ENCODE measurements at places on chromosomes 3 and 15. TPM values are rescaled to one million over a fixed set of nuclear protein-coding genes. Genes with fewer than 3 reads are reported as not detected.

GRCh38 chr15:45143946-45144345 is 14.2 kb downstream of the DUOX1 start:
- DNase-seq, result no peak

DNA sequence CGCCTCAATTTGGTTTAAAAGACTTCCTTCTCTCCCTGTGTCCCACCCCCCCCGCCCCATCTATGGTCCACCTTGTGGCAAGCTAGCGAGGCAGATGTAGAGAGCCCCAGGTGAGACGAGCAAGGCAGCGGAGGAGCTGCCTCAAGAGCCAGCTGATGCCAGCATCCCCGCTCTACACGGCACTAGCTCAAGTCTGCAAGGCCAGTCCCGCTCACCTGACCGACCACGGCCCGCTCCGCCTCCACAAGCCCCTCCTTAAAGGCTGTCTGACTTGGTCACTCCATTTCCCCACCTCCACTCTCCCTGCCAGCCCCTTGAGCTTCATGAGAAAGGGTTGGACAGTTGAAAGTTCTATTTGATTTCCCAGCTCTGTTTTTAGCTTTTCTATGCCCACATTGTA is 56.2 kb upstream of the IGF1R start:
- no peak for DNase-seq

DNA sequence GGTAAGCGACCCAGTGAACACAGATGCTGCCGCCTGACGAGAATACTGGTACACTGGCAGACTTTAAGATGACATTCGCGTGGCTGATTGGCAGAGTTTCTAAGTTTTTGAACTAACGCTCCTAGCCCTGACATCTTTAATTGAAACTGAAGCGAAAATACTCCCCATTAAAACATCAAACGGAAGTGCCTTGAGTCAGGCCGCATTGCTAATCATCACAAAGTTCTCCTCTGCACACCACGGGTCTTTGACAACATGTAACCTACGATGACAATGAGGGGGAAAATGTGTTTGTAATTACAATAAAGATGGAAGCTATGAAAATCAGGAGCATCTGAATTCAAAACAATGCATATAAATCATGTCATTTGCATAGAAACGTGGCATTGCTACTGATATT is 44.5 kb downstream of the ATP13A4 start:
- DNase-seq, result no peak

GRCh38 chr3:112199622-112200316 is 66.7 kb upstream of the GCSAM start:
- no peak for DNase-seq

- DNase-seq, result no peak
Measured at GRCh38 chr15:51647128-51647562, 24.6 kb upstream of the DMXL2 start.

DNA sequence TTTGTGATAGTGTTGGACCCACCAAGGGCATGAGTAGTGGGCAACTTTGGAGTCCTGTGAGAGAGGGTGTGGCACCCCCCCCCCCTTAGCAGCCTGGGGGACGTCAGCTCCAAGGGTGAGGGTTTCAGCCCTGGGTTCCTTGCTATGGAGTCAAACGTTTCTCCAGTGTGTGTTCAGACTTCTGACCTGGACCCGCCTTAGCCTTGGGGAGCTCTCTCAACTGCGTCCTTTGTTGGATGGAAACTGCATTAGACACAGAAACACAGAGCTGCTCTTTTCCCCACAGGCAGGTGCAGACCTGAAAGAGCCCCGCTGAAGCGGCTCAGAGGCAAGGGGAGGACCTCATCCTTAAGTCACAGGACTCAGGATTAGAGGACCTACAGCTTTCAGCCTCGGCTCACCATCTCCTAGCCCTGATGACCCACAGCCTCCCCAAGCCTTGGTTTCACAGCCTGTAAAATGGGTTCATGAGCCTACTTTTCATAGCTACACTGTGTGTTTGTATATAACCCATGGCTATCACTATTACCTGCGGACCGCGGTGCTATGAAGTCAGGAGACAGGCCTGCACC is 19.9 kb downstream of the ZNF710 start:
- DNase-seq, result no peak

The XIRP1 gene
- not detected for total RNA-seq

GRCh38 chr3:106115557-106115956 is 246.7 kb upstream of the CBLB start:
- no peak for DNase-seq

The FETUB gene
- total RNA-seq, result 3.7 TPM

The MORF4L1 gene
- 170 TPM for total RNA-seq

DNA sequence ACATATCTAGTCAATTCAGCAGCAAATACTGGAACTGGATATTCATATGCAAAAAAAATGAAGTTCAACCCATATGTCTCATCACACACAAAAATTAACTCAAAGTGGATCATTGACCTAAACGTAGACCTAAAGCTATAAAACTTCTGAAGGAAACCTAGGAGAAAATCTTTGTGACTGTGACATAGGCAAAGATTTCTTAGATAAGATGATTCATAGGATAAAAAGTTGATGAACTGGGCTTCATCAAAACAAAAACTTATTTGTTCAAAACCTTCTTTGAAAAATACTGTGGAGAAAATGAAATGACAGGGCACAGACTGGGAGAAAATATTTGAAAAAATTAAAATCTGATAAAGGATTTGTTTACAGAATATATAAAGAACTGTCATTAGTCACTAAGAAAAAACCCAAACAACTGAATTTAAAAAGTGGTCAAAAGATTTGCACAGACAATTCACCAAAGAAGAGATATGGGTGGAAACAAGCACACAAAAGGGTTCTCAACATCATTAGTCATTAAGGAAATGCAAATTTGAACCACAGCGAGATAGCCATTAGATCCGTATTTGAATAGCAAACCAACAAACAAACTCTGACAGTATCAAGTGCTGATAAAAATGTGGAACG is 62.8 kb downstream of the ITGB5 start:
- no peak for DNase-seq

- no peak for DNase-seq
Measured at GRCh38 chr3:14344351-14344750, 58.1 kb upstream of the SLC6A6 start.

DNA sequence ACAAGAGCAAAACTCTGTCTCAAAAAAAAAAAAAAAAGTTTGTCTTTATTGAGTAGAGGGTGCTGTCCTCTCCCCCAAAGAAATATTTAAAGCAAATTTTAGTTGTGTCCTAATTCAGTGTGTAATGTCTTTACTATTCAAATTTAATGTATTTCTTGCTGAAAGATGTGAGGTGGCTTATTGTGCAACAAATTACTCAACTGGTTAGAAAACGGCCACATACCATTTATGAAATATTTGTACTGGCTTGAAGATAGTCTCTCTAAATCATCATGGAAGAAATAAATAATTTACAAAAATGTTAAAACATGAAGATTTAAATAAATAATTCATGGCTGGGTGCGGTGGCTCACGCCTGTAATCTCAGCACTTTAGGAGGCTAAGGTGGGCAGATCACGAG is 63.0 kb downstream of the SLTM start:
- DNase-seq, result no peak

The DALRD3 gene
- 35.4 TPM for total RNA-seq

The CALML4 gene
- total RNA-seq, result 6.1 TPM

DNA sequence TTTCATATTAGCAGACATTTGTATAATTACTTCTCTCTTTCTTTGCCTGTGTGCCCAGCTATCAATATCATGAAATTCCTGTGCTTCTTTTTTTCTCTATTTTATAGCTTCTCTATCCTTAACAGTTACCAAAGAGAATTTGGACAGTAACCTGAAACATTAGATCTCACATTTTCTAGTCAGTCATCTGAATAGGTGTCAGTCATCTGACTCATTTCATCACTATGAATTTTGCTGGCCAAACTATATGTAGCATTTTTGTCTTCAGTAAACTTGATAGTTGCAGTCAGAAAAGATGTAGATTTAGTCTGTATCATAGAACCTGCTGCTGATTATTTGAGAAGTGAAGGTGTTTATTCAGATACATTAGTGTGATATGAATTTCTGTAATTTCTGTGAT is 52.6 kb downstream of the HMG20A start:
- DNase-seq, result no peak

The SLC35G2 gene
- total RNA-seq, result 9.3 TPM

- DNase-seq, result no peak
Measured at GRCh38 chr3:117920253-117920898, 1114.3 kb downstream of the IGSF11 start.

- DNase-seq, result no peak
Measured at GRCh38 chr15:93362203-93362602, 273.2 kb upstream of the RGMA start.

GRCh38 chr3:138740072-138740471 is 94.7 kb downstream of the PIK3CB start:
- DNase-seq, result no peak

The CLDN18 gene
- total RNA-seq, result not detected

DNA sequence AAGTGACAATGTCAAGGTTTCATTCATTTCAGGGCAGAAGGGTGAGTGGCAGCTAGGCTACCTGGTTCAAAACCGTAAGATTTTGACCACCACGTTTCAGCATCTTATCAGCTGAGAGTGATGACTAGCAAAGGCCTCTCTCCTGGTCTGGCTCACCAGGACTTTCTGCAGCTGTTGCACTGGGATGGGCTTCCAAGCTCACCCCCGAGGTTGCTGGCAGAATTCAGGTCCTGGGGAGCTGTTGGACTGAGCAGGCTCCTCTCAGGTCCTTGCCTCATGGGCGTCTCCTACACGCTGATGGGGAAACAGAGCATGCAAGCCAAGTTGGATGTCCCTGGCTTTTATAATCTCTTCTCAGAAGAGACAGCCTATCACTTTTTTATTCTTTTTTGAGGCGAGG is 88.8 kb upstream of the RNU6-1 start:
- DNase-seq, result no peak

GRCh38 chr3:71327936-71328335 is 255.6 kb downstream of the FOXP1 start:
- no peak for DNase-seq

- DNase-seq, result no peak
Measured at GRCh38 chr3:41708176-41708575, 253.7 kb downstream of the ULK4 start.

The WDR5B gene
- total RNA-seq, result 1.5 TPM

The CLDN1 gene
- total RNA-seq, result 48.6 TPM

- DNase-seq, result no peak
Measured at GRCh38 chr15:88729581-88729980, 73.7 kb upstream of the ACAN start.

The PHC3 gene
- 46.9 TPM for total RNA-seq

DNA sequence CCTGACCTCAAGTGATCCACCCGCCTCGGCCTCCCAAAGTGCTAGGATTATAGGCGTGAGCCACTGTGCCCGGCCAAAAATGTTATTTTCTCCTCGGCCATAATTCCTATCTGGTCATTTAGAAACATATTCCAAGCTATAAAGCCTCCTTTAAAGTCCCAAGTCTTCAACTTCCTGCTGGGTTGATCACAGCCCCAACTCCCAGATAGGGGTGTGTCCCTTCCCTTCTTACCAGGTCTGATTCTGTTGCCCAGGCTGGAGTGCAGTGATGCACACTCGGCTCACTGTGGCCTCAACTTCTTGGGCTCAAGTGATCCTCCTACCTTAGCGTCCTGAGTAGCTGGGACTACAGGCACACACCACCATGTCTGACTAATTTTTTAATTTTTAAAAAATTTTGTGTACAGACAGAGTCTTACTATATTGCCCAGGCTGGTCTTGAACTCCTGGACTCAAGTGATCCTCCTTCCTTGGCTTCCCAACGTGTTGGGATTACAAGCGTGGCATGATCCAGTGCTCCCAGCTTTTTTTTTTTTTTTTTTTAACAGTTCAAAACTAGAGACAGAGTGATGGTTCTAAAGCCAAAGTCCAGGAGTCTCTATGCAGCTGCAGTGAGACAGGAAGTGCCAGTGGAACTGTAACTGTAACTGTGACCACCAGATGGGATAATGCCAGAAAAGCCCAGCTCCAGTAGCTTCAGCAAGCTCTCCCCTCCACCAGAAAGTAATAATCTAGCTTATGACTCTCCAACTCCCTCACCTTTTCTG is 8.2 kb upstream of the PRKAR2A start:
- DNase-seq, result no peak

The P2RY13 gene
- total RNA-seq, result 0.98 TPM

DNA sequence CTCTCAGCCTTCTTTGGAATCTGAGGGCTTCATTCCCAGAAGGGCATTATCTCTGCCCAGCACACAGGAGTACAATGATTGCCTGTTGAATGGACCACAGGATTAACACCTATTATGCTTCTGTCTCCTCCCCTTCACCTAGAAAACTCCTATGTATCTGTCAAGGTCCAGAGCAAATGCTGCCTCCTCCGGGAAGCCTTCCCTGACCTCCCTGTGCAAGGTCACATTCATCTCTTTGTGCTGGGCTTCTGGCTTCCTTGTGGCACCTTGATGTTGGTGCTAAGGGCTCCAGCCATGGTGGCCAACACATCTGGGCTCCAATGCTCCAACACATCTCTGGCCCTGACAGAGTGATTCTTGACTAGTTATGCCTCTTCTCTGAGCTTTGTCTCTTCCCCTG is 49.9 kb upstream of the ATP2B2 start:
- DNase-seq, result no peak

DNA sequence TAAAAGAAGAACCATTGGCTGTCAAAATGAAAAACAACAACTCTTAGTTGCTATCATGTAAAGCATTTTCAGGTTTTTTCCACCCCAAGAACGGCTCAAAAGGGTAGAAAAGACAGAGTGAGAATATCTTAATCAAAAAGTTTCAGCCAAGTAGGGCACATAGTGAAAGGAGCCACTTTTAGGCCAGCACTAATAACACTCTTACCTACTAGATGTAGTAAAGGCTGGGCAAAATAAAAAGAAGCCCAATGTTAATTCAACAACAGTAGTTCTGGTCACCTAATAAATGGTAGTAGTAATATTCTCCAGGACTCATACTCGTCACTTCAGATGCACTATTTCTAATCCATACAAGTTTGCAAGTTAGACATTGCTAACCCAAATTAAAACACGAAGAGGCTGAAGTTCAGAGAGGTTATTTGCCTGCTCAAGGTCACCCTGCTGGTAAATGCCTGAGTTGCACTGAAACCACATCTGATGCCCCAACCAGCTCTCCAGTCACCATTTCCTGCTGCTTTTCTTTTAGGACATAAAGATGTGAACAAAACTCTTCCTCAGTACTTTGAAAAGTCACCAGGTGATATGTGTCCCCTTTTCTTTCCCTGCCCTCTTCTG is 7.5 kb downstream of the GOLIM4 start:
- DNase-seq, result no peak

DNA sequence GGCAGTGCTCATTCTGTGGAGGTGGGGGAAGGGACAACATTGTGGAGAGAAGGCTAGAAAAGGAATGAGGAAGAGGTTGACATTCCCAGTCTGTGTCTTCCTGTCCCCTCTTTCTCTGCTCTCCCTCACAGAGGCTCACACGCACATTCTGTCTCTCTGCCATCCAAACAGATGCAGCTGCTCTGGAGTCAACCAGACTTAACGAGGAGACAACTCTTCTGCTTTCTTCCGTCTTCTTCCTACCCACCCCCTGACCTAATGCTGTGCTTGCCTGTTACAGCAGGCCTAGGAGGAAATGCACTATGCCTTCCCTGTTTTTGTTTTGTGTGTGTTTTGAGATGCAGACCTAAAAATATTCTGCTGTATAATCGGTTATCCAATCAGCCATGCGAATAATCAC is 121.9 kb downstream of the CACNA1D start:
- no peak for DNase-seq

The GP9 gene
- total RNA-seq, result not detected
